ENCODE measurements at places on chromosomes 16 and 17. TPM values are rescaled to one million over a fixed set of nuclear protein-coding genes. Genes with fewer than 3 reads are reported as not detected.

DNA sequence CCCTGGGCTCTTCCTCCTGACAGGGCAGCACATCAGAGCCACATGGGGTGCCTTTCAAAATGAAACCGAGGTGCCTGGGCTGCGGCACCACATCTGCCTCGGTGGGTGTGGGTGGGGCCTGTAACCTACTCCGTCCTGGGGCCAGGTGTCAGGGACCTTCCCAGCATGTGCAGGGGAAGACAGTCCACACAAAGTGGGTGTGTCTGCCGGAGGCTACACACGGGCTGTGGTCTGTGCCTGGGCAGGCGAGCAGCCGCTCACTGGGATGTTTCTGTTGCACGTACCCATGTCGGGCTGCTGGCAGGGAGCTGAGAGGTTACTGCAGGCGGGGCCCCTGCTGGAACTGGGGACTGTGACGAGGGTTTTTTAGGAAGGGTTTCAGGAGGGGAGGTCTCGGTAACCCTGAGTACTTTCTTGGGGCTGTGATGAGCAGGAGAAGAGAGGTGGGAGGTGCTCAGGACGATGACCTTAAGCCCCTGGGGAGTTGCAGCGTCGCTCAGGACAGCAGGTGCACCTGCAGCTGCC is 351.2 kb downstream of the SEC14L1 start:
- DNase-seq = no peak

The KRT25 gene
- total RNA-seq = not detected

DNA sequence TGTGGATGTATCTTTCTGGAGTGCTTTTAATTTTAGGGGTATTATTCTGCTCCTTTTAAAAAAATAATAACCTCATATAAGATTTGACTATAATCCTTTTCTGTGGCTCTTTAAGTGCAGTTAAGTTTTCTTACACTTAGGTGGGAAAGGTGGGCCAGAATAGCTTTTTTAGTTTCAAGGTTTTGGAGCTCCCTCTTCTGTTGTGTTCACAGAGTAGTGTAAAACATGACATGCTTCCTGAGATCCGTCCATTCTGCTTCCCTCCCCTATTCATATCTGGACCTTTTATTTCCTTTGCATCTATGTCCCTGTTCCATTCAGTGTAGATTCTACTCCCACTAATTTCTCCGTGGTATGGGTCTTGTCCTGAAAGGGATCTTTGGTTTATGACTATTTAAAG is 12.8 kb downstream of the LRRC36 start:
- no peak for DNase-seq

The KRTAP16-1 gene
- total RNA-seq = not detected

The KRT9 gene
- total RNA-seq = not detected

GRCh38 chr17:36941265-36942010 is 4.2 kb downstream of the LHX1 start:
- no peak for DNase-seq

DNA sequence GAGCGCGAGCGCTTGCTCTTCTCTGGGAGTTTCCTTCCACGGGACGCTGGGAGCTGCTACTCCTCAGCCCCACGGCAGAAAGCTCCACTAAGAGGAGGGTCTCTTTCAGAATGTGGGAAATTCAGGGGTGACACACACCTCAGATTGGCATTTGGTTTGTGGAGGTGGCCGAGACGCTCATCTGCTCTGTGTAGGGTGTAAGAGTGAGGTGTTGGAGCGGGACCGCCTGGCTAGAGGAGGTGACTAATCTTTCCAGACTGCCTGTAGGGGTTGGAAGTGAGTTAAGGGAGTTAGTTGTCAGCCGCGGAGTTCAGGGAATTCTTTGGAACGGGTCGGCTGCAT is 735 bp downstream of the PSMD11 start:
- DNase-seq = no peak

DNA sequence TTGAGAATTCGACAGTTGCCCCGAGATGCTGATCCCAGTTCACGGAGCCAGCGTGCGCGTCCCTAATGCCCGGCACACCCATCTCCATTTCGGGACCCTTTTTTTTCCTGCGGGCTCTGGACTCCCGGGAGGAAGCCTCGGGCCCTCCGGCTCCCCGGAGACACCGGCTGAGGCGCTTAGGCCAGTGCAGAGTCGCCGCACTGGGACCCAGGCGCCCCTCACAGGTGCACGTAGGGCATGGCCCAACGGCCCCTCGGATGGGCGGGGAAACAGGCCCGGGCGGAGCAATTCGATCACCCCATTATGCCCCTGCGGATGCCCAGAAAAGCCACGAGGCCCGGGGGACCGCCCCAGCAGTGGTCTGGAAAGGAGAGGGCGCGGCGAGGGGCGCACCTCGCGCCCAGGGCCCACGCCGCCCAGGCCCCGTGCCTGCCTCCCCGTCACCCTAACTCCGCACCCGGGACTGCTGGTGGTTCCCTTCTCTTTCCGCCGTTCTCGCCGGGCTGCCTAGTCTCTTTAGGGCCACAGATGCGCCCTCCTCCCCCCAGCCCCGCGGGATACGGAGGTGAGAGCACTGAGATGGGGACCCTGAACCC is 18.5 kb upstream of the ZFHX3 start:
- DNase-seq = no peak

GRCh38 chr16:58462997-58463941 is 36.7 kb upstream of the NDRG4 start:
- no peak for DNase-seq

The KCTD19 gene
- not detected for total RNA-seq

- DNase-seq = no peak
Measured at GRCh38 chr16:79370736-79371135, 229.8 kb downstream of the MAF start.

GRCh38 chr17:1027044-1027443 is 30.1 kb downstream of the TIMM22 start:
- no peak for DNase-seq

DNA sequence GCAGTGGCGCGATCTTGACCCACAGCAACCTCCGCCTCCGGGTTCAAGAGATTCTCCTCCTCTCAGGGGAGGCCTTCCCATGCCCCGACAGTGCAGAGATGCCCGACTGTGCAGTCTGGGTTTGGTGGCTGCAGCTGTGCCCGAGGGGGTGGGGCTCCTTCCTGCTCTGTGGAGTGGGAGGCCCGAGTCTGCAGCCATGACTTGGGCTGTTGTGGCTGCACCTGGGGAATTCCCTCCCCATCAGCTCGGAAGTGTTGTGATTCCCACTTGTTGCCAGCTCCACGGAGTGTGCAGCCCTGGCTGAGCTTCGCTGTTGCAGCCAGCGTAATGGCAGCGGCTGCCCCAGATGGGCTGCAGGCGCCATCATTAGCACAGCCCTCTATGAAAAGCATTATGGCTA is 66.4 kb upstream of the SMIM36 start:
- DNase-seq = no peak

GRCh38 chr16:2288726-2289125 is 20.8 kb upstream of the RNPS1 start:
- DNase-seq = no peak

- no peak for DNase-seq
Measured at GRCh38 chr17:67365738-67366192, 612 bp downstream of the PSMD12 start.

GRCh38 chr17:71959154-71959553 is 161.7 kb upstream of the SOX9 start:
- DNase-seq = no peak

GRCh38 chr16:66919569-66920298 is 1.0 kb upstream of the CDH16 start:
- no peak for DNase-seq

DNA sequence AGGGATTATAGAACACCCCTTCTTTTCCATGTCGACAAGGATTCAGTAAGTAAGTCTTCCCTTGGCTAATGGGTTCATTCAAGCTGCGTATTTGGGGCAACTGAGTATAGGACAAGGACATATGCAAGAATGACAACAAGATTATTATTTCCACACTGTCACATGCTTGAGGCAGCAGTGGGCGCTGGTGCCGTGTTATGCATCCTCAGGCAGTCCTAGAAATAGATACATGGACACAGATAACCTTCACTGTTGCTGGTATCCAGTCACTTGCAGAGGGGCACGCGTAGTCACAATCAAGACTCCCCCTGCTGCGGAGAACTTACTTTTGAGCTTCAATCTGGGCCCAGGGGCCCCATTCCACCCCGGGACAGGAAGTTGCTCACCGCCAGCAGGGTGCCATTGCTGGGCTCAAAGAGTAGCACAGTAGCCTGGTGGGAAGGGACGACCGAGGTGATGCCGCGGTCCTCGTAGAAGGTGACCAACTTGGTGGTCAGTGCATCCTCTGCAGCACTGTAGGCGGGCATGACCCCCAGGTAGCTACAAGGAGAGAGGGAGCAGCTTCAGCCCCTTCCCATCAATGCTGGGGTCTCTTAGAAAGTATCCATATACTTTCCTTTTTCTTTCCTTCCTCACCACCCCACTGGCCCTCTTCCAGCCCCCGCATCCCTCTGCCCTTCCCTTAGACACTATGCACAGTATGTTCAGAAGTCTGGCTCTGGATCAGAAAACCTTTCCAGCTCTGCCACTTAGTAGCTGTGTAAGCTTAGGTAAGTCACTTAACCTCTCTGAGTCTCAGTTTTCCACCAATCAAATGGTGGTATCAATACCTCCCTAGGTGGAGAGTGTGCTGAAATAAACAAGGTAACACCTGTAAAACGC is 804 bp downstream of the CRYM start:
- DNase-seq = no peak

DNA sequence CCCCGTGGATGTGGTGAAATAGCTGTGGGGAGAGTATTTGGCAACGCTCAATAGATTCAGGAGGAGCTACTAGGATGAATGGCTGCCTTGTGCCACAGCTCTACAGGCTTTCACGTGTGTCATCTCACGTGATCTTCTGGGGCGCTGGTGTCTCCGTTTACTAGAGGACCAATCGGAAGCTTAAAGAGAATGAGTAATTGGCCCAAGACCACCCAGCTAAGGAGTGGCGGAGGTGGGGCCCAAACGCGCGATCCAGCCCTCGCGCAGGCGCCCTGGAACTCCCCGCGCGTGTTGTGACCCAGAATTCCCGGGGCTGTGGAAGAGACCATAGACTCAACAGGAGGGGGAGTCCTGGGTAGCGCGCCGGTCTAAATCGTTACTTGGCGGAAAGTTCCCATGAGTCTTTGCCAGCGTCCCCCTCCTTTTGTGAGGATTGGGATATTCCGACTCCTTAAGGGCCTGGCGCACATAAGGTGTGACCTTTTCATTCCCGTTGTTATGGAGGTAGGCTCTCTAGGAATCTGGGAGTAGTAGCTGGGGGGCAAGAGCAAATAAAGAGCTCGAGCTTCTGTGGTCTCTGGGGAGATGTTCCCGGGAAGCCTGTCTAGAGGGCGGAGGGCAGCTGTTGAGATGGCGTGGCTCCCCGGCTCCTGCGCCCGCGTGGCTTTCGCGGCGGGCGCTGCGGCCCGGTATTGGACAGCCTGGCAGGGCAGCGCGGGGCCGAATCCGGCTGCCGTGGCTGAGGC is 23.4 kb downstream of the TRPV2 start:
- DNase-seq = peak; percentile 97

- no peak for DNase-seq
Measured at GRCh38 chr16:67407788-67408452, 8.4 kb downstream of the ZDHHC1 start.

GRCh38 chr17:78416791-78417530 is 38.5 kb downstream of the PGS1 start:
- no peak for DNase-seq

- no peak for DNase-seq
Measured at GRCh38 chr17:27158382-27158781, 135.5 kb upstream of the WSB1 start.

DNA sequence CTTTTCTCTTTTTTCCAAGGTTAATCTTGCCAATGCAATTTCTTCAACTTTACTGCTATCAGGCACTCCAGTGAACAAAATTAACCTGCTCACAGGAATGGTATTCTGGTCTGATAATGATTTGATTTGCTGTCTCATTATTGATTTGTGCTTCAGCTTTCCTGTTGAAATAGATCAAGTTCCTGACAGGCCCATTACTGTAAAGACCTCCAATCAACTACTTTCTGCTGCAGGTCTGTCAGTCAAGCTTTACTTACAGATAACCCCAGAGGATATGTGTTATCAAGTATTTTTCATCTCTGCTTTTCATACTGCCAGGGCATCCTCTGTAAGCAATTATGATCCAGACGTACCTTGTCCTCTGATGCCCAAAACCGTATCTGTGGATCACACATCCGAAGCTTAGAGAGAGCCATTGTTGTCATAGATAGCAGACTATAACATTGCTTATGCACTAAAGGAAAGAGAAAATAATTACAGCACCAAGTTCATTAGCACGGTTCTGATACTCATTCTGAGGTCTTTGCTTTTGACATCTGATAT is 215.6 kb downstream of the PHKB start:
- DNase-seq = no peak

DNA sequence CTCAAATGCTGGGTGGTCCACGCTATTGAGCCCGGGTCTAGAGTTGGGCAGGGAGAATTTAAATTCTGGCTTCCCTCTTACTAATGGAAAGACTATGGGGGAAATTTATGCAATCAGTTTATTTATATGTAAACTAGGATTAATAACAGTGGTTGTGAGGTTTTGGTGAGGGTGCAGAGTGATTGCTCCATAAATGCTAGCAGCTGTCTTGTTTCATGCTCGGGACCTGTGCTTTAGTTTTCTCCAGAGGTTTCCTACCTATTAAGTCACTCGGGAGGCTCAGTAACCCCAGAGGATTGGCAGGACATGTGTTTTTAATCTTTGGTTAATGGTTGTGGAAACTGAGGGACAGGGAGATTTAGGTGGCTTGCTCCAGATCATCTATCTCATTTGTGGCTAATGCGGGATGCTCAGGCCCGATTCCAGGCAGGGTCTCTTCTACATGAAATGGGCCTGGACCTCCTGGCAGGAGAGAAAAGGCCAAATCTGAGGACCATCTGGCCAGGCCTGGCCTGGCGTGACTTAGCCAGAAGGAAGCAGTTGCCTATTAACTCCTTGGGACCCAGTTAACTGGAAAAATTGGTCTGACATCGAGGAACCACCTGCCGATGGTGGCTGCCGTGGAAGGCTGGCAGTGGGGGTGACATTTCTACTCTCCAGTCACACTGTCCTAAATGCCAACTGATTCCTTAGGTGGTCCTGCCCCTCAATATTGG is 2.1 kb downstream of the PRCD start:
- DNase-seq = no peak

GRCh38 chr16:48526058-48526957 is 83.7 kb downstream of the N4BP1 start:
- no peak for DNase-seq
